ENCODE measurements at places on chromosomes 6 and 20.

- no peak for DNase-seq
Observed at GRCh38 chr6:20104696-20105095, 107.6 kb downstream of the MBOAT1 start.

- DNase-seq, result no peak
Observed at GRCh38 chr20:60049601-60050000, 91.4 kb downstream of the CDH26 start.

- peak; percentile 8 for DNase-seq
Observed at GRCh38 chr6:70520575-70520974, 46.2 kb upstream of the SDHAF4 start.

- no peak for DNase-seq
Observed at GRCh38 chr6:11330413-11330760, 97.9 kb upstream of the NEDD9 start.

GRCh38 chr6:143679041-143679440 lies 1.3 kb downstream of the PHACTR2 start:
- DNase-seq, result no peak

- DNase-seq, result no peak
Observed at GRCh38 chr6:33683051-33683571, 28.4 kb downstream of the UQCC2 start.

DNA sequence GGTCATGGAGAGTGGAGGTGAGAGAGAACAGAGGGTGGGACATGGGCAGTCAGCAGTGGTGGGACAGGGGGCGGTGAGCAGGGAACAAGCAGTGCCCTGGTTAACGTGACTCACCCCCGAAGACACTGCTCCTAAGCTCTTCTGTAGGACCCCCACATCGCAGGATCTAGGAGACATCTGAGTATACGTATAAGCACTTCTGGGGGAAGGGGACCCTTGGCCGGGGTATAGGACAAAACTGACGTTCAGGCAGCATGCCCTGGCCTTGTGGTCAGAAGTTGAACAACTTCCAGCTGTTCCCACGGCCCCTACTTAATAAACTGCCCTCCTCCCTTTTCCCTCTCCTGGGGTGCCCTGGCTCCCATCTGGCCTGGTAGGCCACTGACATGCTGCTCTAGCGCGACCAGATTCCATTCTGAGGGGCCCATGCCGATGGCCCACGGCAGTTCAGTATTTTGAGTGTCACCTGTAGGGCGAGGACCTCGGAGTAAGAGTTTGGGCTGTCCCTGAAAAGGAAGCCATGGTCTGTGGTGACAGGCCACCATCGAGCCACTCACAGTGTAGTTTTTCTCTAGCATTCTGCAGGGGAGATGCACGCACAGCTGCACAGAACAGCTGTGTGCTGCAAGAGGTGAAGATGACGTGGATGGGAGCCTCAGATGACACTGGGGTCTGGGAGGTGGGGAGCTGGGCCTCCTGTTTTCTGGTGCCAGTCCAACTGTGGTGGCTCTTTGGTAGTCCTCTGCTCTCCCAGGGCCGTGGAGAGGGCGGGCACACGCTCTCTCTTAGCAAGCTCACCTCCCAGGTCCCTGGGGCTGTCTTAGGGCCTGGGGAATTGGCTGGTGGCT lies 38.4 kb downstream of the PPP1R3G start:
- no peak for DNase-seq

- no peak for DNase-seq
Observed at GRCh38 chr6:69868961-69869360, 2.6 kb downstream of the COL19A1 start.

DNA sequence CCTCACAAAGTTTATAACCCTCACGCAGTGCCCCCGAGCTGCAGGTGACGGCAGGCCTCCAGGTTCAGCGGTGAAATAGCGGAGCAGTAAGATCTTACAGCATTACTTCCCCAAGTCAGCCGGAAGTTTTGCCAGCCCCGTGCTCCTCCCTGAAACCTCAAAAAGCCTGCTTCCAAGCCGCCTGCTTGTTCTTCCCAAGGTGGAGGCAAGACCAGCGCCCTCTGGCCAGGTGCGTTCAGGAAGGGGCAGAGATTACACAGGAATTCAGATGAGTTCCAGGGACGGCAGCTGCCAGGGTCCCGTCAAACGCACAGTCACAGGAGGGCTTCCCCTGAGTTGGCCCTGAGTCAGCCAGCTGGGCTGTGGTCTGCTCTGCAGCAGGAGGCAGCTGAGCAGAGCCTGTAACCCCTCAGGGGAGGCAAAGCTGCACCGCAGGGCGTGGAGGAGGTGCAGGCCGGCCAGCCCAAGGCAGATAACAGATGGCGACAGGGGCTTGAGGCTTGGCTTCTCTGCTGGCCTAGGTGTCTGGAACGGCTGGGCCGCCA lies 124.1 kb upstream of the RPS6KA2 start:
- DNase-seq, result peak; percentile 26

- DNase-seq, result no peak
Observed at GRCh38 chr20:33482581-33482980, 7.3 kb upstream of the CBFA2T2 start.

DNA sequence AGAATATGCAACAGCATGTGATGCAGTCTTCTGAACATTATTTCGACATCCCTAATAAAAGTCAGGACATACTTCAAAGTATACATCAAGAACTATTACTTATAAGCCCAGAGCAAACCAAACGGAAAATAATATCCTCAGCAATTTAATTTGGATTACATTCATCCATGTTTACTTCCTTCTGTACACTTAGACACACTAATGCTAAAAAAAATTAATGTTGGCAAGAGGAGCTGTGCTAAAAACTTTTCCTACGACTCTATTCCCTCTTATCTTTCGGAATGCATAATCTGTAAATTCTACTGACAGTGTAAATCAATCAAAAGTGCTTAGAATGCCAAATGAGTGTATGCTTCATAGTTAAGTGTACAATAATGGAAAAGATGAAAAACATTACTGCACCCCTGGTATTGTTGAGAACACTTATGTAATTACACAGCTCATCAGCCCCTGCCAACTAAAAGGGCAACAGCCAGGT lies 301.2 kb upstream of the HSF2 start:
- DNase-seq, result no peak

- no peak for DNase-seq
Observed at GRCh38 chr6:5562277-5562676, 301.0 kb downstream of the FARS2 start.

GRCh38 chr6:126063512-126064146 lies 77.3 kb downstream of the TRMT11 start:
- DNase-seq, result peak; percentile 90

DNA sequence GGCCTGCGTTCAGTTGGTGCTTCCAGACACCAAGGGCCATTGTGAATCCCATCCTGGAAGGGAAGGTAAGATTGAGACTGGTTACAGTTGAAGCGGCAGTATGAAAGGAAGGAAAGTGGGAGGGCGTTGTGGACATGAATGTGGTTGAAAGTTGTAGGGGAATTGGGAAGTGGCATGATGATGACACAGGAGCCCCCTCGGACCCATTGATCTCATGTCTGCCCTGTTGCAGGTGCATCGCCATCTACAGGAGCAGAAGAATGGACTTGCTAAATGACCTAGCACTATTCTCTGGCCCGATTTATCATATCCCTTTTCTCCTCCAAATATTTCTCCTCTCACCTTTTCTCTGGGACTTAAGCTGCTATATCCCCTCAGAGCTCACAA lies 5.5 kb downstream of the HLA-DQA1 start:
- DNase-seq, result no peak
